ENCODE measurements at places on chromosomes 5 and 9.

DNA sequence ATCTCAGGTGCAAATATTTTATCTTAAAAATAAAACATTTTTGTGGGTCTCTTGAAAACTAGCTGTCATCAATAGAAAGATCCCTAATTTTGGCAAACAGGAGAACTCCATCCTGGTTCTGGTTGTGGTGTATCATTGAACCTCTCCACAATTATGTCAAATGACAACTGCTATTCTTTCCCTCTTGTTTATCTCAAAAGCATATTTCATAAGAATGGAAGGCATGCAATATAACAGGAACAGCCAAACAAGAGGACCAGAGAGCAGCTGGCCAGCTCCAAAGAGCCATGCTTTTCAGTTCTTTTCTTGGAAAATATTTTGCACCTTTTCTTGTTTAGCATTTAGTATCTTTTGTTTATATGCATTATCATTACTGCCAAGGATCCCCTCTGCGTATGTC is 125.4 kb downstream of the ADAMTS6 start:
- no peak for DNase-seq

DNA sequence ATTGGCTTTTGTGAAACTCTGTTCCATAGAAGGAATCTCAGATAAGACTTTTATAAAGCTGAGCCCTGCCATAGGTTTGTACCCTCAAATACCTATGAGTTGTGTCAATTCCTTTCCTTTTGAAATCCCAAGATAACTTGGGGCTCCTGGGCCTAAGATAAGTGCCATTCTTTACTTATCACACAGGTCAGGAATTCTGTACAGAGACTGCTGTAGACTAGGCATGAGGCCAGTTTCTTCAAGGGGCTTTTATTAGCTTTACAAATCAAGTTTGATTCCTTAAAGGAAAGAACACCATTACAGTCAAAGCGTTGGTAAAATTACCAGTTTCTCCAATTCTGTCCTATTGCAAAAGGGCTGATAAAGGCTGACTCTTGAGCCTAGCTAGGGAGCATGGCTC is 39.2 kb downstream of the SHC3 start:
- DNase-seq = no peak

DNA sequence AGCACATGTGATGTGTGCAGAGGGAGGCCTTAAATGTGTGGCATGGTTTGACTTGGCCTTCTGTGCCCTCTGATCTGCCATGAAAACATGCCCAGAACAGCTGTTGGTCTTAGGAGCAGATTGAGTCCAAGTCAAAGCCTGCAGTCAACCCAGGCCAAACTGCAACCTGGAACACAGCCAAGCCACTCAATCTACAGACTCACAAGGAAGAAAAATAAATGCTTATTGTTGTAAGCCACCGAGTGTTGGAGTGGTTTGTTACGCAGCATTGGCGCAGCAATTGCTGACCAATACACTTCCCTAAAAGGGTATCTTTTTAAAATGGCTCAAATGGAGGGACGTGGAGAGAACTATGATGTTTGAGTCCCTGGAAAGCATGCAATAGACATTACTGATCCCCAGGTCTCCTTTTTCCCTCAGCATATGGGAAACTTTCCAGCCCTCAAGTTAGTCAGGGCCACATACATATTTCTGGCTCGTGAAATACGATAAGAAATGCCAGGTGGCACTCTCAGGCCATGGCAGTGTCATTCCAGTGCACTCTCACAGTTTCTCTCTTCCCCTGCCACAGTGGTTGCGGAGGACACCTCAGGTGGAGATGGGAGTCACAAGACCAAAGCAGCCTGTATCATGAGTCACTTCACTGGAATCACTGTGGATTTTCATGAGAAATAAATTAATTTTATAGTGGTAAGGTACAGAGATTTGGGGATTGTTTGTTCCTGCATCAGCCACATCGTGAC is 168.0 kb upstream of the ZNF618 start:
- DNase-seq = no peak

- no peak for DNase-seq
Measured at GRCh38 chr5:24208686-24209106, 436.1 kb downstream of the CDH10 start.

DNA sequence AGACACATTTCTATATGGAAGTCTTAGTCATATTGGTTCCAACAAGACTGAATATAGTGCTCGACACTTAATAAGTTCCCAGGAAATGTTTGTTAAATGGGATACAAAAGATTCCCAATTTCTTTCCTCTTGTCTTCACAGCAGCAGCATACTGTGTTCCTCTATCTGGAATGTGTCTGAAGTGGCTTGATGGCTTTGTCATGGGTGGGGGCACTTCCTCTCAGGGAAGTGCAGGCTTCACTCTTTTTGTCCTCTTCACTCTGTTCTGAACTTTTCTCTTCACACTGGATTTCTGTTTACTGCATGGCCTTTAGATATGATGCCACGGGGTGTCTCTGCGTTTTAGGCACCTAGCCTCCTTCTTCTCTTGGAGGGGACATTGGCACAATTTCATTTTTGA is 127.7 kb upstream of the C9orf72 start:
- no peak for DNase-seq

GRCh38 chr9:70566751-70567150 is 152.3 kb upstream of the KLF9 start:
- DNase-seq = no peak

GRCh38 chr5:171450423-171451331 is 31.2 kb downstream of the FGF18 start:
- peak; percentile 62 for DNase-seq

DNA sequence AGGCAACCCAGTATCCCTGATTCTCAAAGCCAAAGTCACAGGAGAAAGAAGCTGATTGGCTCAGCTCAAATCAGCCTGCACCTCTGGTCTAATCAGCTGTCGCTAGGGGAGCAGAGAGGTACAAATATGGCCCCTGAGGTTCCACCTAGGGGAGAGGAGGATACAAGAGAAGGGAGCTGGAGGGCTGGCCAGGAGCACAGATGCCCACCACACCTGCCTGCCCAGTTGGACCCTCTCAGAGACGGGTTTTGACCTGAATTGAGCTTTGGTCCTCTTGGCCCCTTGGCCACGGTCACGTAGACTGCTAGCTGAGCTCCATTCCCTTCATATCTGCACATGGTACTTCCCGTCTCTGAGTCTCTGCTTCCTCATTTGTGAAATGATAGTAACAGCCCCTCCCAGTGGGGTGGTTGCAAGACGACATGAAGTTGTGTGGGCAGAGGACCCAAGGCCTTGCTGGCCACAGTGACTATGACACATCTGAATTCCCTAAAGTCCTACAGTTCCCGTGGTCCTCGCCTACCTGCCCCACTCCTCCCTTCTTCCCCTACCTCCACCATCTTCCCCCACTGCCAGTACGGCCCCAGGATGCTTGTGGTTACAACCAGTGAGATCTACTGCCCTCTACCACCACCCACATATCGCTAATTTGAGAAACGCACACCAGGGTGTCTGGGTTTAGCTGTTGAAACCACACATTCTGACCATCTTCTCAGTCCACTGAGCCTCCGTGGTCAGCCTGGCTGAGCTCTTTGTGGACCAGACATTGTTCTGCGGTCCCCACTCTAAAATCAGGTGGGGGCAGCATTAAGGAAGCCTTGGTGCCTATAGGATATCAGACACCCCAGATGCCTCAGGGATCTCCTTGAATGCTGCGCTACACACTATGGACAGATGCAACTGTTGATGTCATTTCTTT is 60.3 kb upstream of the NEK6 start:
- peak; percentile 66 for DNase-seq

DNA sequence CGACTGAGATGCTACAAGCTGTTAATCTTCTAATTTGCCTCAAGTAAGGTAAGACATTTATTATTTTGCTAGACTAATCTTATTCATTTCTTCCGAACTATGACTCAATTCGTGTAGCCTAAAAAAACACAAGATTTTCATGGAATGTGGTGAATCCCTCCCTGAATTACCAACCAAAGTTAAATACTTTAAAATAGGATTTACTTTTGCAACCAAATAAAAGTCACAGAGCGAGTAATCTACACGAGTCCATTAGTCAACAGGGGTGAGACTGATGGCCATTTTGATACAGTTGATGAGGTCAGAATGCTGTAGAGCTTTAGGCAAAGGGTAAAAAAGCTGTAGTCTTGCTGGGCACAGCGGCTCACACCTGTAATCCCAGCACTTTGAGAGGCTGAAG is 13.1 kb upstream of the BNC2 start:
- no peak for DNase-seq

DNA sequence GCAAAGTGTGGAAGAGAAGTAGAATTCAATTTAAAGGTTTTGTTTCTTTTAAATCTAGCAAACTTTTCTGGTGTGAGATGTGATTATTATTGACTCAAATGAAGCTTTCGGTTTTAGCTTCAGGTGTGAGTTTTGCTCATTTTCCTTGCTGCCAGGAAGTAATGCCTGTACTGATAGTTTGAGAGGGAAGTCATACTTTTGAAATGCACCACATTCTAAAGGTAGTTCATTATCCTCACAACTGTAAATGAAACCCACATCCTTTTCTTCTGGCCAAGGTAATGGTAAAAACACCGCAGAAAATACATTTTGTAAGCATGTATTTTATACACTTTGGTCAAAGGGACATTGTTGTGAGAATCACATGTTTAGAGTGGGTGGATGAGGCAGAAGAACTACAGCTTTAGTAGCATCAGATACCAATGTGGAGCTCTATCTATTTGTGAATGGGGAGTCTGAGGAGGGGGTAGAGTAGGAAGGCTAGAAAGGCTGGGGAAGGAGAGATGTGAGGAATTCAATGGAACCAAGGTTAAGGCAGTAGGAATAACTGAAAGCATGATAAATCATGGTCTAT is 167.0 kb upstream of the CDKN2B start:
- no peak for DNase-seq

DNA sequence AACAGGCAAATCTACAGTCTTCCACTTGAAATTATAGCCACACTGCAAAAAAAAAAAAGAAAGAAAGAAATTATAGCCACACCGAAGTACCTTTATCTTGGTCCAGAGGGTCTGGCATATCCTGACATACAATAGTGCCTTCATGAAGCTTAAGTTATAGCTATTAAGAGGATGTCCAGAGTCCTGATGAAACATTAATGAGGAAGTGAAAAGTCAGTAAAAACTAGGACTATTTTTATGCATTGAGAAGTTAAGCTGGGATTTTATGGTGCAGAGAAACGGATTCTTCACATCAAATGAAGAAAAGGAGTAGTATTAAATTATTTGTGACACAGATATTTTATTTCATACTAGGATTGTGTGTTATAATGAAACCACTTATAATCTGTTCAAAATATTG is 123.9 kb downstream of the SV2C start:
- DNase-seq = no peak

- DNase-seq = no peak
Measured at GRCh38 chr9:69452110-69452782, 127.2 kb downstream of the ENTREP1 start.

- DNase-seq = no peak
Measured at GRCh38 chr5:67115246-67115645, 81.4 kb downstream of the CD180 start.

- DNase-seq = no peak
Measured at GRCh38 chr9:109710830-109711229, 69.2 kb upstream of the PALM2AKAP2 start.

DNA sequence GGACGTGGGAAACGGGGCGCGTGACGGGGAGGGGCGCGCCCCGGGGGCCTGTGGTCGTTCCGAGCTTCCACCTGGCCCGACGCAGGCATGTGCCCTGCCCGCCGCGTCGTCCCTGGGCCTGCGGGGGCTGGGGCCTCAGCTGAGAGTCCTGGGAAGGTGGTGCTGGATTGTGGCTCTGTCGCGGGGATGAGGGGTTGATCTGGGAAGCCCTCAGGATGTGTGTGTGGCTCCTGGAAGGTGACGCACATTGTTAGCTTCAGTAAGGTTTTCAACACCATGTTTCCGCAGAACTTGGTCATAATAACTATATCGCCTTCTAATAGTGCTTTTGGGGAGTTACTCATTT is 589.1 kb downstream of the MTRR start:
- DNase-seq = no peak

DNA sequence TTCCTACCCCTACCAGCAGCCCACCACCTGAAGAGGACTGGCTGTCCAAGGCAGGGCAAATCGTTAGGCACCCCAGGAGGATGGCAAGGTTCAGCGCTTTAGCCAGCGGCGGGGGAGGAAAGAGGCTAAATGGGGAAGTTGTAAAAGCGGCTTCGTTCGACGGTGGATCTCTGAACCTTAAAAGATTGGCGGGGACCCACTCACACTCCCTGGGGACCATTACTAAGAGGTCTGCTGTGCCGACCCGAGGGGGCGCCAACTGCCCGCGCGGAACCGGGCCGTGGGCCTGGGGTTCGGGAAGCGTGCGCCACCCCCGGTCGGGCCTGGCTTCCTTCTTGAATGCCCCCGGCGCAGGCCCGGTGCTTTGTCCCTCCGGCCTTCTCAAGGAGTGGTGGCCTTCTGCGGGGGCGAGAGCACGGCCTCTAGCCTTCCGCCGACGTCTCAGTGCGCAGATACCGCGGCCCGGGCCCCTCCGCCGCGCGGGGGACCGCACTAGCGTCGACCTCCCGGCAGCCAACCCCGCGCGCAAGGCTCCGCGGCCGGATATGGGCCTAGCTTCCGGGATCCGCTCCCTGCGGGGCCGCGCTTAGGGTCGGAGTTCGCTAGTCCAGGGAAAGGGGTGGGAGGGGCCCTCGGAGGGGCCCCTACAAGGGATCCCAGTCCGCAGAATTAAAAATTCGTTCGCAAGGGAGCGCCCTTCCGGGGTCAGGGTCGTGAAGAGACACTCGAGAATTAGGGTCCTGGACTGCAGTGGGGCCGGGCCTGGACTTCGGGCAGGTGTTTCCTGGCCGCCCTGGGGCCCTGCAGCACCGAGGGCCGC is 10.5 kb downstream of the NR2F1-AS1 start:
- no peak for DNase-seq

- DNase-seq = peak; percentile 80
Measured at GRCh38 chr9:114371973-114372917, 15.5 kb downstream of the AKNA start.

DNA sequence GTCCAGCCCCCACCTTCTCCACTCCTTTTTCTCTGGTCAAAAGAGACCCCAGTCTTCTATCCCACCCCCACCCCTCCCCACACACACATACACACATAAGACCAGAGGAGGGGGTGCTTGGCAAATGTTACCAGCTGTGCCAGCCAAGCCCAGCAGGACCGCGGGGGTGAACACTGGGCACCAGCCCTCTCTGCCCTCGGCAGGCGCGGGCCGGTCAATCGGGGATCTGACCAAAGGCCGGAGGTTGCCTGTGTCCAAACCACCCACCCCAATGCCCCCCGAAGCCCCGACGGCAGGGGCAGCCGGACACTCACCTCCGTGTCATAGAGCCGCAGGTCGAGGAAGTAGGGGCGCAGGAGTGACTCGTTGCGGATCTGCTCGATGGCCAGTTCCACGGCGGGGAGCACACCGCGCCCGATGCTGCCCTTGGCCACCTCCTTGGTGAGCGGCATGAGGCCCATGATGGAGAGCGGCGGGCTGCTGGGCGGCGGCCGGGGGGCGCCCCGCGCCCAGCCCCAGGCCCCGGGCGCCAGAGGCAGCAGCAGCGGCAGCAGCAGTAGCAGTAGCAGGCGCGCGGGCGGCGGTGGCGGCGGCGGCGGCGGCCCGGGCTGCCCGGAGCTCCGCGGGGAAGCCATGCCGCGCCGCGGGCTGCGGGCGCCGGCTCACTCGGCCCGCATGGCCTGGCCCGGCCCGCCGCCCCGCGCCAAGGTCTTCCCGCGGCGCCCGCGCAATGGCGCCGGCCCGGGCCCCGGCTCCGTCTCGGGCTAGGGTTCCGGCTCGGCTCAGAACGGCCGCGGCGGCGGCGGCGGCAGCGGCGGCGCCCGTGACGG is 417 bp downstream of the GABBR2 start:
- DNase-seq = no peak

All from activated CD8-positive, alpha-beta memory T cell treated with anti-CD3 and anti-CD28 coated beads for 24 hours (primary cell).